ENCODE measurements at places on chromosomes 13 and 19. TPM values are rescaled to one million over a fixed set of nuclear protein-coding genes. Genes with fewer than 3 reads are reported as not detected.

Gene FREM2
- not detected for total RNA-seq

Gene ZNF560
- total RNA-seq = not detected

Gene PRTN3
- total RNA-seq = 0.23 TPM

Gene TMEM238
- total RNA-seq = 10.0 TPM

Gene FCHO1
- total RNA-seq = 19.9 TPM

Gene CALR3
- not detected for total RNA-seq

Gene KLK13
- not detected for total RNA-seq

Gene CTXN1
- 21.5 TPM for total RNA-seq

Gene ZIC2
- total RNA-seq = 5.2 TPM

Gene IFNL1
- not detected for total RNA-seq

Gene ZNF681
- total RNA-seq = not detected

Gene BRSK1
- 2.9 TPM for total RNA-seq

Gene LGALS14
- total RNA-seq = not detected

Gene CLEC17A
- total RNA-seq = not detected
